Activated CD8-positive, alpha-beta memory T cell treated with anti-CD3 and anti-CD28 coated beads for 36 hours (primary cell): ENCODE measurements at places on chromosomes 13 and 19. TPM values are rescaled to one million over a fixed set of nuclear protein-coding genes. Genes with fewer than 3 reads are reported as not detected.

PLEKHA4 gene
- total RNA-seq, result 4.8 TPM

ZNF729 gene
- not detected for total RNA-seq

ZNF45 gene
- total RNA-seq, result 8.9 TPM

GAS6 gene
- not detected for total RNA-seq

LPAR2 gene
- total RNA-seq, result 25.5 TPM

OR7C1 gene
- total RNA-seq, result not detected

CACNA1A gene
- 0.44 TPM for total RNA-seq

GRK1 gene
- total RNA-seq, result not detected

CYP4F2 gene
- 0.36 TPM for total RNA-seq

NLRP7 gene
- not detected for total RNA-seq

GRIK5 gene
- 0.59 TPM for total RNA-seq

ZNF284 gene
- total RNA-seq, result 1.9 TPM

S1PR2 gene
- 14.1 TPM for total RNA-seq

GADD45B gene
- total RNA-seq, result 30.8 TPM

SERPINE3 gene
- not detected for total RNA-seq

IGFL1 gene
- not detected for total RNA-seq

CERS4 gene
- total RNA-seq, result 20.5 TPM

ZNF791 gene
- total RNA-seq, result 27.3 TPM

ZNF382 gene
- 10.3 TPM for total RNA-seq

JAK3 gene
- total RNA-seq, result 123 TPM

MISP3 gene
- 1.0 TPM for total RNA-seq

POGLUT2 gene
- total RNA-seq, result 13.8 TPM

TJP3 gene
- 0.63 TPM for total RNA-seq

MBD3L2 gene
- not detected for total RNA-seq

ZBTB32 gene
- total RNA-seq, result 278 TPM

U2AF1L4 gene
- 26.6 TPM for total RNA-seq

CA11 gene
- 11.3 TPM for total RNA-seq
